ENCODE measurements at places on chromosomes 7 and 10.

- DNase-seq = no peak
Measured at GRCh38 chr10:116712989-116713543, 29.3 kb downstream of the HSPA12A start.

- DNase-seq = no peak
Measured at GRCh38 chr10:126075009-126075408, 178.6 kb downstream of the FANK1 start.

- no peak for DNase-seq
Measured at GRCh38 chr7:3561932-3562331, 260.9 kb downstream of the SDK1 start.

DNA sequence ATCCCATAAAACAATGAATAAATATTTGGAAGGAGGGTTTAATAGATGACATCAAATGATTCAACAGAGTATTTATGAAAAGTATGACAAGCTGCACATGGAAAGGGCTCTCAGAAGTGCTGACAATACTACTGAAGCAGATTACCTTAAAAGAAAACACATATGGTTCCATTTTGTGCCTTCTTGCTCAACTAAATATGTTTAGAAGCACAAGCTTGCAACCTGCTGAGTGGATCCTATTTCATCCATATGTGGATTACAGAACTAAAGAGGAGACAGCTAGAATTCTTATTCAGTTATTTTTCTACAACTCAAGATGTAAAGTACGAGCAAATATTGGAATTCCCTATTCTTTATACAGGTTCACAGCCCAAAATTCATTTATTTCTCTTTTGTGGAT, 340.6 kb downstream of the TFEC start:
- DNase-seq = no peak

- no peak for DNase-seq
Measured at GRCh38 chr7:127978421-127978820, 52.8 kb downstream of the LRRC4 start.

- DNase-seq = no peak
Measured at GRCh38 chr7:85215098-85215497, 28.2 kb upstream of the SEMA3D start.

GRCh38 chr10:104256335-104256961, 1.8 kb downstream of the GSTO1 start:
- DNase-seq = no peak

GRCh38 chr10:3777981-3778691, 6.9 kb downstream of the KLF6 start:
- no peak for DNase-seq

DNA sequence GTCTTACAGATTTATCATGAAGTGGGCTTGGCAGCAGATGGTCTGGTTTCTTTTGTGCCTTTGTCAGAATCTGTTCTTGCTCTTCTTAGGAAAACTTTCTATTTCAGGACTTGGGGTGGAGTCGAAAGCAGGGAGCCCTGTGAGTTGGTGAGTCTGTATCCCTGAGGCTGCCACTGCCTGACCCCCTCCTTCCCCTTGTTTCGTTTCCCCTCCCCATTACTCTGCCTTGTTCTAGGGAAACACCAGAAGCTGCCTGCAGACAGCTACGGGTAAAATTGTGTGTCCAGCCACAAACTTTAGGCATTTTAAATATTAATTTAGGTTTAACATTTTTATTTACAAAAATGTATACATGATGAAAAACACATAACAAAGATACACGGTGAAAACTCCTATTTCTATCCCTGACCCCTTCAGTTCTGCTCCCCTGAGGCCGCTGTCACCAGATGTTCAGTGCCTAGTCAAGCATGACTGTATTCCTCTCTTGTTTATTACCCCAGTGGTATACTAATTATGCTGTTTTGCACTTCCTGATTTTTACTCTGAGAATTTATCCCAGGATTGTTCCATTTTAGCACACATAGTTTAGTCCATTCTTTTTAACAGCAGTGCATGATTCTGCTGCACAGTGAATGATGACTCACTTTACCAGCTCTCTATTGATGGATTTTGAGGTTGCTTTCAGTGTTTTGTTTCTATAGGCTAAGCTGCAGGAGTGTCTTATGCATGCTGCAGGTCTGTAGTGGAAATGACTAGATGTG, 9.1 kb downstream of the TSPAN14 start:
- DNase-seq = no peak

DNA sequence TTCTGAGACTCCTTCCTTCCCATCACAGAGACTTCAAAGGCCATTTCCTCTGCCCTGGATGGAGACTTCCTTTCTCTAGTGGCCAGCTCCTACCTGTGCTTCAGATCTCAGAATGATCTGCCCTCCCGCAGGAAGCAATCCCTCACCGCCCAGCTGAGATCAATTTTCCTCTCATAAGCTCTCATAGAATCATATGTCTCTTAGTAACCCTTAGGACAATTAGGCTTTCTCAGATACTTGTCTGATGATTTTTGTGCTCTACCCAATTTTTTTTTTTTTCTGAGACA, 212.6 kb upstream of the PRSS58 start:
- DNase-seq = no peak

- no peak for DNase-seq
Measured at GRCh38 chr10:34815185-34816084, at the start of gene PARD3. Gene PARD3, minus strand, starts transcription at chr10:34815296. Its CDS starts 301 bp downstream, at chr10:34814995.
